EH (cell line): ENCODE measurements at places on chromosomes 4 and X.

DNA sequence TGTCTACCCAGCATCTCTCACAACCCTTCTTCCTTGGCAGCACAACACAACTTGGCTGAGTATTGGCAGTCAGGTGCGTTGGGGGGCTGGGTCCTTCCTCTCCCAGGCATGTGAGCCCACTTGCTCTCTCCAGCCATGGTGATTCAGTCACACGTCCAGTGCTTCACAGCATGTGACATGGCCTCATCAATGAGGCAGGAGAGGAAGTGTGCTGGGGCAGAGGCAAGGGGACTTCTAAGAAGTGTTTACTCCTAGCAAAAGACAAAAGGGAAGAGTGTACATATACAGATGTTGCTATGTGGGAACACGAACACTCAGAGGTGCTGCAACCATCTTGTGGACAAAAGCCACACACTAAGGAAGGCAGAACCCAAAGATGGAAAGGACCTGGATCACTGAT lies 380.8 kb downstream of the FBXW7 start:
- DNase-seq = no peak

GRCh38 chr4:183492791-183493222 lies 12.1 kb upstream of the ING2 start:
- DNase-seq = peak; percentile 95

GRCh38 chrX:50157545-50158135 lies 43.2 kb downstream of the AKAP4 start:
- peak; percentile 22 for DNase-seq

DNA sequence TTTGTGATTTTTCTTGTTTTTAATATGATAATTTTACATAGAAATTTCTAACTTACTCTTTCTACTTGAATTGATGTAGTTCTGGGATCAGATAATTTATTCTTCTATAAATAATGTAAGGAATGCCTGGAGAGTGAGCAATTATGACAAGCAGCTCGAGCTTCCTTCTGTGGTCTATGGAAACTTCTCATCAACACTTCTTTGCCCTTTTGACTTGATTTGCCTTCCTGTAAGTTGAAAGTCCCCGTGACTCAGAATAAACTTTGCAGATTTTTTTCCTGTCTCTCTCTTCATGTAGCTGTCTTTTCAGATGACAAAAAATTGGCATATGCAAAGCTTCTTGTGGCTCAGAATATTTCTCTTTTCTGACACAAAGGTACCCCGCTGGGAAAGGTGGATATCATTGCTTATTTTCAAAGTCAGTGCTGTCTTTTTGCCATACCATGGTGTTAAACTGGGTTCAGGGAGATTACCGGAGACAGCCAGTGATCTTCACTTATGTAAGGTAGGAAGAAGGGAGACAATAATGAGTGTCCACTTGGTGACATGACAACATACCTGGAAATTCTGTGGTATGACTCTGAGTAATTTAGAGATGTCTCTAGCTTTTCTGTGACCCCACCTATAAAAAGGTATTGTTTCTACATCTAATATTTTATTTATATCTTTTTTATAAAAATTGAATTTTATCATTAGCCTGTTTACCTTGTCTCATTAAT lies 278.6 kb upstream of the GNPDA2 start:
- no peak for DNase-seq

DNA sequence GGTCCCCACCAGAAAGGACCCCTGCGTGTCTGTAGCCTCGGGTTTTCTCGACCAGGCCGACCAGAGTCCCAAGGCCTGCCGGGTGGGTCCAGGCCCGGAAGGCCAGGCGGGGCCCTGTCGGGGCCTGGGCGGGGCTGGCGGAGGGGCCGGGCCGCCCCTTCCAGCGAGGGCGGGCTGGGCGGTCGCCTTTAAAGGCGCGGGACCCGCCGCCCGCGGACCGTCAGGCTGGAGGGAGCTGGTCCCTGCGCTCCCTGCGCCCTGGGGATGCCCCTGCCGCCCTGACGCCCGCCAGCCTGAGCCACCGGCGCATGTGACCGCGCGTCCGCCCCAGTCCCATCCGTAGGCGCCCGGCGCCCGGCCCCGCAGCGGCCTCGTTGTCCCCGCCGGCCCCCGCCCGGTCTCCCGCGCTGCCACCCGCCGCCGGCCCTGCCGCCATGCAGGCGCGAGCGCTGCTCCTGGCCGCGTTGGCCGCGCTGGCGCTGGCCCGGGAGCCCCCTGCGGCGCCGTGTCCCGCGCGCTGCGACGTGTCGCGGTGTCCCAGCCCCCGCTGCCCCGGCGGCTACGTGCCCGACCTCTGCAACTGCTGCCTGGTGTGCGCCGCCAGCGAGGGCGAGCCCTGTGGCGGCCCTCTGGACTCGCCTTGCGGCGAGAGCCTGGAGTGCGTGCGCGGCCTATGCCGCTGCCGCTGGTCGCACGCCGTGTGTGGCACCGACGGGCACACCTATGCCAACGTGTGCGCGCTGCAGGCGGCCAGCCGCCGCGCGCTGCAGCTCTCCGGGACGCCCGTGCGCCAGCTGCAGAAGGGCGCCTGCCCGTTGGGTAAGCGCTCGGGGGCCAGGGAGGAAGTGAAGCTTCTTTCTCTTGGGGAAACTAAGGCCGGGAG lies at the start of gene HTRA3:
Gene HTRA3, plus strand, starts transcription at position 220 of the 883 bp plus-strand sequence. Its CDS starts 215 bp downstream, at position 435.
- DNase-seq = peak; percentile 52

GRCh38 chr4:31349907-31350306 lies 629.7 kb downstream of the PCDH7 start:
- DNase-seq = no peak

- DNase-seq = no peak
Observed at GRCh38 chrX:141185366-141185765, 8.4 kb upstream of the LDOC1 start.

- peak; percentile 30 for DNase-seq
Observed at GRCh38 chr4:135238940-135239339, 1037.4 kb upstream of the PABPC4L start.

DNA sequence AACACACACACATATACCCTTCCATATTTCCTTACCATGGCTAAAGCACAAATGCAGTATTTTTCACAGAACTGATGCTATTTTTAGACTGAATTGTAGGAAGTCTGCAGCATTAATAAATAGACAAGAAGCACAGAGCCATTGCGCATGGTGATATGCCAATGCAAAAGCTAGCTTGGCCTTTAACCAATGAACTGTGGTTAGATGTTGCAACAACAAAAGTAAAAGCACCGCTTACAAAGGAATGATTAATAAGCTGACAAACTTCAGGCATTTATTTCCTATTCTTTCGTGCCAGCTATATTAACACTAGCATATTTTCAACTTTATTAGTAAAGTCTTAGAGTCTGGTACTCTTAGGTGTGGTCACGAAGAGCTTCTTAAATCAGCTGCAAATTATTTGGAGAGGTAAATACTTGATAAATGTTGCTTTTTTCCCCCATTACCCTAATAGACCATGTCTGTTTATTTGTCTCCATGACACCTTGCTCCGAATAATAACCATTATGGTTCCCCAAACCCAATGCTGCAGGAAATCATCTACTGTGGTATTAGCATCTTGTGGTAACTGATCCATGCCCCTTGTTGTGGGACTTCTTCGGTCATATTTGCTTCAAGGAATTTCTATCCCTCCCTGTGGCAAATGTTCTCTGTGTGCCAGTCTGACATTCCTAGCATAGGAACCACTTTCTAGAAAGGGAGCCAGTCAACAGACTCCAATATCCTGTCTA lies 306.1 kb upstream of the TAPT1 start:
- DNase-seq = peak; percentile 94

DNA sequence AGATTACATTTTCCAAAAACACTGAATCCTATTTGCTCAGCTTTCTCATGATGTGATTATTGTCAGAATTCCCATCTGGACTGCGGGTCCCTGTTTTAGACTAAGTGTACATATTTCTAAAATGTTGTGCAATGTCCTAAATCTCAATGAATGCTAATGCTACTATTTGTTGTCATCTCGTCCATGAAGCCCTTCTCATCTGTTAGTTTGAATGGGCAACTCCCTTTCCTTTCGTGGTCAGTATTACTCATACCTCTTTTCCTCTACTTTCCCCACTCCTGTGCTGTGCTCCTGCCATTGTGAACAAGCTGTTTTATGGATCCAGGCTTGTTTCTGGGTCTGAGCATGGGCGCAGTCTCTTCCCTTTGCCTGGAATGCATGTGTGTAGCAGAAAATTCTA lies 91.0 kb downstream of the MID1 start:
- DNase-seq = peak; percentile 47

DNA sequence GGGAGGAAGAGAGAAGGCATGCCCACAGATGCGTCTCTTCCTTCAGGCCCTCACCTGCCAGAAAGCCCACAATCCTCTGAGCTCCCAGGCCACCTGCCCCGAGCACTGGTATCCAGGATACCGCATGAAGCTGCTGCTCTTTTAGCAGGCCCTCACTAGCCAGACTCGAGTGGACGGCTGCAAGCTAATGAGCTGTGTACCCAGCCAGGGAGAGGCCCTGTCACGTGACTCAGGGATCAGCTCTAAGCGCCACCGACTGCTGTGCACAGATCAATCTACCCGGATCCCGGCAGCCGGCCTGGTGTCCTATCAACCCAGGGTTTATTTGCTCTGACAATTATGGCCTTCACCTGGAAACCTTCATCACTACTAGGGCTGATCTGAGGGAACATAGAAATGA lies 39.0 kb downstream of the BCOR start:
- no peak for DNase-seq

- peak; percentile 3 for DNase-seq
Observed at GRCh38 chrX:47958761-47959342, 44.9 kb downstream of the ZNF182 start.

DNA sequence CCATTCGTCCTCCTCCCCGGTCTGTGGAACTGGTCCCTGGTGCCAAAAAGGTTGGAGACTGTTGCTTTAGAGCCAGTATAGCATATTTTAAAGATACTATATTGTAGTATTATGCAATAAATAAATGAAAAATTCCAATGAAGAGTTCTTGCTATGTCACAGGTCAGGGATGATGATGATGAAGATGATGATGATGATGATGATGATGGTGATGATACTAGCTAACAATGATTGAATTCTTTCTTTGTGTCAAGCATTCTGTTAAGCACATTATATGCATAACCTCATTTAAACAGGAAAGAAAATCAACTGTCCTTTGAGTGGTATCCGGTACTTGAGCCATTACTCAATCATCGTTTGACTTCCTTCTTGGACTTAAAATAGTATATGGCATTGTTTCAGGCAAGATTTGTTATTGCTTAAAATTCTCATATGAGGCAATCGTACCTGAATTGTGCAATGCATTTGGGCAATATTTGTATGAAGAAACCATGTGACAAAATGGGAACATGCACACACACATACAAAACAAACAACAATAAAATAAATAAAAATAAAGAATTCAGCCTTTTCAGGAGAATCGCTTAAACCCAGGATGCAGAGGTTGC lies 22.8 kb upstream of the TLR2 start:
- DNase-seq = no peak

GRCh38 chr4:6427439-6428090 lies 44.8 kb downstream of the PPP2R2C start:
- DNase-seq = no peak

GRCh38 chrX:1486749-1487361 lies 34.1 kb upstream of the ASMTL start:
- no peak for DNase-seq

DNA sequence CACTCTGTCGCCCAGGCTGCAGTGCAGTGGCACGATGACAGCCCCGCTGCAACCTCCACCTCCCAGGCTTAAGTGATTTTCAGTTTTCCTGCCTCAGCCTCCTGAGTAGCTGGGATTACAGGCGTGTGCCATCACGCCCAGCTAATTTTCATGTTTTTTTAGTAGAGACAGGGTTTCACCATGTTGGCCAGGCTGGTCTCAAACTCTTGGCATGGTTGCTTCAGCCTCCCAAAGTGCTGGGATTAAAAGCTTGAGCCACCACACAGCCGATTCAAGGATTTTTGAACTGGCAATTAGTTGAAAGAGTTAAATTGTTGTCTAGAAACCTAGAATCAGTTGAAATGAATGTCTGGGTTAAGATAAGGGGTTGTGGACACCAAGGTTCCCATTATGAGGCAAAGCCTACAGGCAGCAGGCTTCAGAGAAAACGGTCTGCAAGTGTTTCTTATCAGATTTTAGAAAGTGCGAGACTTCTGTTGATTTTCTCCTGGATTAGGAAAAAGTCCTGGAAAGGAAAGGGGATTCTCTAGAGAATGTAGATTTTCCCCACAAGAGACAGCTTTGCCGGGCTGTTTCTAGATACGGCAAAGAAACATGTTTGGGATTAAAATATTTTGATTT lies 8.3 kb upstream of the CCNI start:
- no peak for DNase-seq

DNA sequence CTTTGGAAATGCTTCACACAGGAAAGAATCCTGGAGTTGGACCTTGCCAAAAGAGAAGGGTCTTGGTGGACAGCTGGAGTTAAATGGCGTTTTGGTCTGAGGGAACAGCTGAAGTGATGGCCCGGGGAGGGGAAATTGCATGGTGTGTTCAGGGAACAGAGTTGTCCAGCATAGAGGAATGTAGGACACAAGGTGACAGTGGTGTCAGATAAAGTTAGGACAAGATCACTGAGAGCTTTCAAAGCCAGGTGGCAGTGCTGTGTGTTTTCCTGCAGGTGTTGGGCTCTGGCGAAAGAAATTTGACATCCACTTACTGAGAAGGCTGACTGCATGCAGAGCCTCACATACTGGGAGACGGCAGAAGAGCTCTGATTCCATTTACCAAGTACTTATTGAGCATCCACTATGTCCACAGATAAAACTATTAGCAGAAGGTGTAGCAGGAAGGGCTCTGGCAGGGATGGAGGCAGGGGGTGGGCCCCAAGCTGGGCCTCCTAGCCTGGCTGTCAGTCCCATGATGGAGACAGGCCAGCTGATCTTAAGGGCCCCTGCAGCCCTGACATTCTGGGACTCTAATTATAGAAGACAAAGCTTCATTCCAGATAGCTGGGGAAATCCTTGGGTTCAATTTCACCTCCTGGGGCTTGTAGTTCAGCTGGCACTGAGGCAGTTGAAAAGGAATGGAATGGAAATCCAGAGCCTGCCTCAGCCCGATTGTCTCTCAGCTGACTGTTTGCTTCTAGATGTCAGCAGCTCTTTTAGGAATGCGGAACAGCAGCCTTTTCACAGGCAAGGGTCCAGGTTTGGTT lies 150.2 kb upstream of the MAMLD1 start:
- DNase-seq = no peak

DNA sequence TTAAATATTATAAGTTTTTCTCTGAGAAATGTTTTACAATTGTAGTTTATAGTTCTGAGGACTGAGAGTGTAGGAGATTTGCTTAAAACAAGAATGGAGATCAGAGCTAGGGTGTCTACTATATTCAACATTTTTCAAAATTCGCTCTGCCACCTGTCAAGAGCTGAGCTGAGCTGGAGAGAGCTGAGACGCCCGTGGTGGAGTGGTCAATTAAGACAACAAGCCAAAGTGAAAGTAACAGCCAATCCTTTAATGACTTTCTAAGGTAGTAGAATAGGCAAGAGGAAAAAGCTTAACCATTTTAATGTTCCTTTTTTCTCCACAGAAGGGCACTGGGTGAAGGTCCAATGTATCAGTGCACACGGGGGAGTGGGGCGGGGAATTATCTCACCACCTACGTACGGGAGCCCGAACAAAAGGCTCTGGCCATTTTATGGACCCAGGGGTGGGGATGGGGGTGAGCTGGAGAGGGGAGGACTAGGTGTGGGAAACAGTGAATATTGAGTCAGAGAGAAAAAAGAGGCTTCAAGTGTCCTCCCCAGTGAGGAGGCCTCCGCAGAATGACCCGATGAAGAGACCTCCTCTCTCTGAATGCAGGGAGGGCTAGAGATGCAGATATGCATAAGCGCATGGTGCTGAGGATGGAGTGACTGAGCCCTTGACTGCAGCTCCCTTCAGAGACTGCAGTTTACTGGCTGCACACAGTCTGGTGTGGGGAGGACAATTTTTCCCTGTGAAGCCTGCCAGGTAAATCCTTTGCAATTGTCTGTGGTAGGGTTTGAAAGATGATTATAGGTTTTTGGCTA lies 60.8 kb downstream of the SPCS3 start:
- DNase-seq = no peak
